ENCODE measurements at places on chromosomes 11 and 22.

DNA sequence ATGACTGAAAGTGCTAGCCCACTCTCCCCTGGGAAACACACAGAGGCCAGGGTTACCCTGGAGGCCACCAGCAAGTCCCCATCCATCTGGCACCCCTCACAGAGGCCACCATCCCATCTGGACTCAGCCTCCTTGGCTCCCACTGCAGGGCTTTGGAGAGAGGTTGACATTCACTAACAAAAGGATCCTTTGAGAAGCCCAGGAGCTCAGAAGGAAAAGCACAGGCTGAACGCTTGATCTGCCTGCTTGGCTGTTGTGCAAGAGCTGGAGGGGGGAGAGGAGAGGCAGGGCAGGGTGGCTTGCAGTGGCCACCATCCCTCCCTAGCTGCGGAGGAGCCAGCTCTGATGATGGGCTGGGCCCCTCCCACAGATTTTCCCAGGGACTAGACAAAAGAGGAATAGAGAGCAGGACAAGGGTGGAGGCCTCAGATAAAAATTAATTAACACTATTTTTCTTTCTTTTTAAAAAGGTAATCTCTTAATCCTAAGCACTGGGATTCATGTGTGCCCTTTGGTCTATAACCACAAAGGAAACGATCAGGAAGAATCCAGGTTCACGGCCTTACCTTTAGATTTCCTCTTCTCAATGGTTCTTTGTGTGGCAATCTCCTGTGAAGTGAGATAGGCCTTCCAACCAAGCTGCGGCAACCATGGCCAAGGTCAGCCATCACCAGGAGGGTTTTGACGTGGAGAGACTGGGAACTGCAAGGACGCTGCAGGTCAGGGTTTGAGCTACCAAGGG, 154.7 kb downstream of the BARX2 start:
- DNase-seq, result no peak

DNA sequence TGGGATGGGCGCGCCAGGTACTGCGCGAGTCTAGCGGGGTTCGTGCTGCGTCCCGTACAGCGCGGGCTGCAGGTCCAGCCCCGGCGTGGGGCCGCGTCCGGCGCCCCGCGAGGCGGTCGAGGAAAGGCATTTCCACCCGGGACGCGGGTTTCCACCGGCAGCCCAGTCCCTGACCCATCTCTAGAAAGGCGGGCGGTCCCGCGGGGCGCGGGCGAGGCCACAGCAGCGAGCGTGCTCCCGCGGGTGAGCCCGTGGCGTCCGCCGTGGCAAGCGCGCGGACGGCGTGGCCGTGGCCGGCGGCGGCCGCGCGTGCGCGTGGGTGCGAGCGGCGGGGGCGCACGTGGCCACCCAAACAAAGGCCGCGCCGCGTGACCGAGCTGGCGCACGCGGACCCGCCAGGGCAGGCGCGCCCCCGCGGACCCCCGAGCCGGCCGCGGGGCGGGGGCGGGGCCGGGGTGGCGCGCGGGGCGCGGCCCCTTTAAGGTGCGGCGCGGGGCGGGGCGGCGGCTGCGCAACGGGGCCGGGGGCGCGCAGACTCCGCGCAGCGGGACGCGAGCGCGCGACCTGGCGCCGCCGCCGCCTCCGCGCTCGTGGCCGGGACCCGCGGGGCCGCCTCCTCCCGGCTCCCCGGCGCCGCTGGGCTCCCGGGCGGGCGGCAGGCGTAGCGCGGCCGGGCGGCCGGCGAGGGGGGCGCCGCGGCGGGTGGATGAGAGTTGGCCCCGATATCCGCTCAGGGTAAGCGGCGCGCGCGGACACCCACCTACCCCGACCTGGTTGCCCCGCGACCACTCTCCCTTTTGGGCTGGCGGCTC, 39.3 kb upstream of the CELSR1 start:
- no peak for DNase-seq

DNA sequence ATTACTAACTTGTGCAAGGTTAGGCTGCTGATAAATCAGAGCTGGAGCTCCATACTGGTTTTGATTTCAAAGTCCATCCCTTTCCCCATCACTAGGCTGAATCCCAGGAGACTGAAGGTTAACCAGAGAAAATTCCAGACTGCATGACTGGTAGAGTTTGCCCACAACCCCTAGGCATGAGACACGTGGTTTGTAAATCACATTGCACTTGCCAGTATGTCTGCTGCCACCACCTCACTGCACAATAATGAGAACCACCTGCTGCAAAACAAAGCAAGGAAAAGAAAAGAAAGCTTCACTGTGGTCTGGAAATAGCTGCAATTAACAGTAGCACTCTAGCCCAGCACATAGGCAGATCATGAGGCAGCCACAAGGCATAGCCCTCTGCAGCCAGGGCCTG, 67.6 kb upstream of the NTM start:
- no peak for DNase-seq

DNA sequence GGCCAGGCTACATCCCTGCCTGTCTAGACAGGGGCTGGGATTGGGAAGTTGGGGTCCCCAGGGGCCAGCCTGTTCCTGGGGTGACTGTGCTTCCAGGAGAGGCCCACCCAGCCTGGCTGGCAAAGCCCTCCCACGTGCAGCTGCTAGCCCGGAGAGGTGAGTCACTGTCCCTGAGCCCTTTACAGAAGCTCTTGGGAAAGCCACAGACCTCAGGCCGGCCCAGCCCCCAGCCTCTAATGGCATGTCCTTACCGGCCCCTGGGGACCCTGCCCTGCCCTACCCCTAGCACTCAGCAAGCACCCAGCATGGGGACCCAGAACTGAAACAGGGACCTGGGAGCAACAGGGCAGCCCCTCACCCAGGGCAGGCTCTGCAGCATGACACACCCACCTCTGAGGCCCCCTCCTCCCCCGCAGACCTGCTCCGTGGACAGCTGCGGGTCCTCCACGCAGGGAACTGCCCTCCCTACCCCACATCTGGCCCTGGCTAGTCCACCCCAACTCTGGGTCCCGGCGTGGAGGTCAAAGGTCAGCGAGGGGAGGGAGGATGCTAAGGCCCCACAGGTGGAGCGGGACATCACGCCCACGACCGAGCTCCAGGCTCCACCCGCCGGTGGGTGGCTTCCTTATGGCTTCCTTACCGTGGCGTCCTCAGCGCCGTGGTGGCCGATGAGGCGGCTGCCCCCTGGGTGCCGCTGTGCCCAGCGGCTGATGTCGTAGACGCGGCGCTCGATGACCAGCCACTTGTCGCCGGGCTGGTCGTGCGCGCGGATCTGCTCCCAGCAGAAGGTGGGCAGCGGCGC, 615 bp downstream of the FADS3 start:
- DNase-seq, result no peak

DNA sequence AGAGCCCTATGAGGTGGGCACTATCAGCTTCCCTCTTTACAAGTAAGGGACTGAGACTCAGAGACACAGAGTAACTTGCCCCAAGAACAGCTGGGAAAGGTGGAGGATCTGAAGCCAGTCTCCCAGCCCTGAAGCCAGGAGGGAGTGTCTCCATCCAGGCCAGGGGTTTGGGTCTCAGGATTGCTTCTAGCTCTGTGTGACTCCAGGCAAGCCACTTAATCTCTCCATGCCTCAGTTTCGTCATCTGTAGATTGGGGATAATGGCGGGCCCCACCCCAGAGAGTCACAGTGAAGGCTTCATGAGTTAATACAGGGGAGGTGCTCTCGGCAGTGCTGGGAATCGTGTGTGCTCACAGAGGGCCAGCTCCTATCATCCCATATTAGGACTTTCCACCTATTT, 10.5 kb downstream of the MAP4K2 start:
- DNase-seq, result no peak

DNA sequence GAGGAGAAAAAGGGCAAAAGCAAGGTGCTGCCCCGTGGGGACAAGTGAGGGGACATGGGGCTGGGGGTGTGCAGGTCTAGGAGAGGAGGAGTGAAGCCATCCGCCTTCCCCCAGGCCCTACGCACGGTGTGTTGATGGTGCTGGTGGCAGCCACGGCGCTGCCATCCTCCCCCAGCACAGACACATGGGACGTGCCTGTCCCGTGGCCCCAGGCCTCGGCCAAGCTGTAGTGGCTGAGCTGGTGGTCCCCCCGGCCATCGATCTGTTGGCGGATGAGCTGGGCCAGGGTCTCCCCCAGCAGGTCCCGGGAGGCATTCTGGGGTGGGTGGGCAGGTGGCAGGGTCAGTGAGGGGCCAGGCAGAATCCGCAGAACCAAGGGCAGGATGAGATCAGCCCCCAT, 18.9 kb downstream of the GGT5 start:
- no peak for DNase-seq

- DNase-seq, result no peak
Observed at GRCh38 chr11:103530257-103530656, 421.0 kb downstream of the DYNC2H1 start.
